ENCODE measurements at places on chromosomes 1 and 21.

DNA sequence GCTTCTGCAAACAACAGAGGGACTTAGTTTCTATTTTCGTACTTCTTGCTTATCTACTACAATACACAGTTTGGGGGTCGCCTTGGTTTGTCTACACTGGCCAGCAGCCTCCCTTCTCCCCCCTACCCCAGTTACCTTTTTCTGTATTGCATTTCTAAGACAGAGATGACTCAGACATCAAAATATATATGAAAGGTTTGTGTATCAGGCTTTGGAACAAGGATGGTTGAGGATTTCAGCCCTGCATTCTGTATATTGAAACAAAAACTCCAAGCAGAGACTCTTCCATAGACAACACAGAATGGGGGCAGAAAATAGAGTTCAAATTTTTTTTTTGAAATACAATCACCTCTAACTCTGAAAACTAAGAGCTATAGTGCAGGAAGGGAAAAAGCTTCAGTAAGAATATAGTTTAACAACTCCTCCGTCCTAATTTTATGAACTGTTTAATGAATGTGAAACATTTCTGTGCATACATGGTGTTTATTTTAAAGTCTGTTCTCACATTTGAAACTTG is 1.9 kb downstream of the SAMD13 start:
- no peaks in the 10 kb centered on the region for H3K4me1 ChIP-seq
- H3K27me3 ChIP-seq = no peaks in the 10 kb centered on the region
- H3K4me3 ChIP-seq = peak overlapping the region; percentile 39
- ATAC-seq = no peak
- peak overlapping the region; percentile 38 for H3K27ac ChIP-seq

DNA sequence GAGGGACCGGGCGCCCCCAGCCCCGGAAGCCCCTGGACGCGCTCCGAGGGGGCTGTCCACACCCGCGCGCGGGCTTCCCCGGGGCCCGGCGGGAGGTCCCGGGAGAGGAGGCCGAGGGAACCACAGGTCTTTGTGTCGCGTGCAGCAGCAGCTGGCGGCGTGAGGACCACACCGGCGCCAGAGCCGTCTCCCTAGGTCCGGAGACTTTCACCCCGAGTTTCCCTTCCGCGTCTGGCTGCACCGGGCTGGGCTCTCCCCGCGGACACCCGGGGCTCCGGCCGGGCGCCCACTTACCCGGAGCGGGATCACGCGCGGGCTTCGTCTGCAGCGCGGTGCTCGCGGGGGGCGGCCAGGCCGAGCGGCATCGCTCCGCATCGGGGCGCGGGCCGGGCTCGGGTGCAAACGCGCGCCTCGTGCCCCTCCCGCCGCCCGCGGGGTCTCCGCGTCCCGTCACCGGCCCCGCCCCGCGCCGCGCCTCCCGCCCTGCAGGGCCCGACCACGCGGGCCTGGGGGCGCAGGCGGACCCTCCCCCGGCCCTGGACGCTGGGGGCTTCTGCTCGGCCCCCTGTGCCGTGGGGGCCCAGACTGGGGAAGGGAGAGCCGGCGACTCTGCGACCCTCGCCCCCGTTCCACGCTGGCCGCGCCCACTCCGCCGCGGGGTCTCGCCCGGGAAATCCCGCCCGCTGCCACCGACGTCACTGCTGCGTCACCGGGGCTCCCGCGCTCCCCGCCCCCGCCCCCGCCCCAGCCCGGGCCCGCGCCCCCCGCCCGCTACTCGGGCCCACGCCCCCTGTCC is at the start of gene GNG4:
Gene GNG4, minus strand, starts transcription at position 417 of the 796 bp plus-strand sequence. CDS start 65,946 bp downstream, outside the sequence.
- peak within 1 kb of the TSS; percentile 23 for H3K4me3 ChIP-seq
- peaks cover 96% of the 10 kb centered on the region for H3K27me3 ChIP-seq
- no peak within 1 kb of the TSS for H3K27ac ChIP-seq
- H3K36me3 ChIP-seq = no peaks in the 10 kb centered on the region

GRCh38 chr1:15007368-15007767 is 146.2 kb upstream of the TMEM51 start:
- no peaks in the 10 kb centered on the region for H3K36me3 ChIP-seq
- H3K4me1 ChIP-seq = no peaks in the 10 kb centered on the region
- H3K4me3 ChIP-seq = no peak overlapping the region

DNA sequence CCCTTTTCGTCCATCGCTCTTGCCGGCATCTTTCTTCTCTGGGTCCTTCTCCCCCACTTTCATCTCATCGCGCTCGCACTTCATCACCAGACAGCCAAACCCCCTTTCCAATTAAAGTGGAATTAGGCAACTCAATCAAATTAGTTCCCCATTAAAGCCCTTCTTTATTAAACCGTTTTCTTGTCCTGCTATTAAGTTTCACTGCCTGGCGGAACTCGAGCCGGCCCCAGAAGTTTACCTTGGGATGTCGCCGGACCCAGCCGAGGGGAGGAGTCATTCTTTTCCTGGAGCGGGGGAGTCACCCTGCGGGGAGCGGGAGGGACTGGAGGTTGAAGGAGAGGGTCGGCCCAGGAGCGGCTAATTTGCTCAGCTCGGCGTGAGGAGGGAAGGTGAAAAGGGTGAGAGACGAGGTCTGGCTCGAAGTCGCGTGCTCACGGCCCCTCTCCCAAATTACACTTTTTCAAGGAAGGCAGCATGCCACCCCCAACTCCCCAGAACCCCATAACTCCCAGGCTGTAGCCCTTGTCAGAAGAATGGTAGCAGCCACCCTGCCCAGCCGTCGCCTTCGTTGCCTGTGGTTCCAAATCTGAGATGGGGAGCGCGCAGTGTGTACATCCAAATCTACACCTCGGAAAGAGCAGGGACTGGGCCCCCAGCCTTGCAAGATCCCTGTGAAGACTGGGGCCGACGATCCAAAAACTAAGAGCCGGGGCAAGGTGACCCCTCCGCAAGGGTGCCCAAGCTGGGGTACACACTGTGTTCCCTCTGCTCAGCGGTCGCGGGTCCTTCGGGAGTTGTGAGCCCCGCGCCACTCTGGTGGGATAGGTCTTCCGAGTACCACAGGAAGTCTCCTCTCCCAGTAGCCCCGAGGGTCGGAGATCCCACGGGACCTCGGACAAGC is 6.4 kb downstream of the DMRTA2 start:
- peaks cover 95% of the 10 kb centered on the region for H3K27me3 ChIP-seq
- H3K4me3 ChIP-seq = no peak overlapping the region
- ATAC-seq = no peak
- no peaks in the 10 kb centered on the region for H3K36me3 ChIP-seq
- no peak overlapping the region for H3K27ac ChIP-seq

- H3K36me3 ChIP-seq = no peaks in the 10 kb centered on the region
- H3K4me3 ChIP-seq = no peak overlapping the region
- H3K4me1 ChIP-seq = no peaks in the 10 kb centered on the region
These were observed 274.9 kb downstream of the RRAGC start for GRCh38 chr1:38584448-38585355.

GRCh38 chr1:33955096-33955495 is 91.2 kb downstream of the HMGB4 start:
- H3K4me3 ChIP-seq = no peak overlapping the region
- H3K27ac ChIP-seq = no peak overlapping the region
- H3K4me1 ChIP-seq = no peaks in the 10 kb centered on the region

GRCh38 chr1:119027759-119028158 is 39.6 kb upstream of the TBX15 start:
- H3K27ac ChIP-seq = no peak overlapping the region
- no peaks in the 10 kb centered on the region for H3K4me1 ChIP-seq
- H3K36me3 ChIP-seq = no peaks in the 10 kb centered on the region
- no peak for ATAC-seq
- H3K4me3 ChIP-seq = no peak overlapping the region
- no peaks in the 10 kb centered on the region for H3K27me3 ChIP-seq

- no peak overlapping the region for H3K4me3 ChIP-seq
- no peaks in the 10 kb centered on the region for H3K36me3 ChIP-seq
- no peak for ATAC-seq
- peaks cover 70% of the 10 kb centered on the region for H3K4me1 ChIP-seq
- H3K27ac ChIP-seq = peak overlapping the region; percentile 82
These were observed 60.2 kb downstream of the SKI start for GRCh38 chr1:2288311-2288710.

- no peaks in the 10 kb centered on the region for H3K36me3 ChIP-seq
- no peak for ATAC-seq
- H3K27me3 ChIP-seq = peaks cover 34% of the 10 kb centered on the region
- H3K4me3 ChIP-seq = no peak overlapping the region
These were observed 42.9 kb downstream of the KCNJ15 start for GRCh38 chr21:38299671-38300070.

- no peak overlapping the region for H3K4me3 ChIP-seq
- no peak for ATAC-seq
- no peak overlapping the region for H3K27ac ChIP-seq
- H3K36me3 ChIP-seq = peaks cover 14% of the 10 kb centered on the region
These were observed 12.7 kb downstream of the ADAMTS1 start for GRCh38 chr21:26832546-26832945.

- no peak overlapping the region for H3K4me3 ChIP-seq
- H3K27ac ChIP-seq = no peak overlapping the region
- peak; percentile 36 for ATAC-seq
- no peaks in the 10 kb centered on the region for H3K4me1 ChIP-seq
These were observed 86.1 kb downstream of the PTGER3 start for GRCh38 chr1:70961374-70961975.

DNA sequence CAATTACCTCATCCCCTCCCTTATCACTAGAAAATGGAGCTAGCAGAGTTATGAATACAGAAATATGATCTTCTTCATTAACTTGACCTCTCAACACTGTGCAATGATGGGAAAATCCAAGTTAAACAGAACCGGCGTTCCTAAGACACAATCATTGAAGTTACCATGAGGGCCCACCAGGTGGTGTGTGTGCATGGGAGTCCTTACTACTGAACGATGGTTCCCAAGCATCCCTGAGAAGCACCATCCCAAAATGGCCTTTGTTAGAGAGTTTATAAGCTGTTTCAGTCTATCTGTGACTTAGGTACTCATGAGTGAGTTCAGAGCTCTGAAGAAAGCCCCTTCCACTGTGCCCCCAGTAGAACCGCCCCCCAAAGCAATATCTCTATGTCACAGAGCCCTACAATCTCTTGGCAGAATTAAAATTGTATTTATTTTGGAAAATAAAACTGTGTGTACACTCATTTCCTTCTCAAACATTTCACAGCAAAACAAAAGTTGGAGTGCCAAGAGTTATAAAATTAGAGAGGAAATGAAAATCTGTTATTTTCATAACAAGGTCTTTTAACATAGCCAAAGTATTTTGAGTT is 56.8 kb downstream of the PLD5 start:
- peak; percentile 58 for ATAC-seq
- no peak overlapping the region for H3K4me3 ChIP-seq
- H3K36me3 ChIP-seq = no peaks in the 10 kb centered on the region

DNA sequence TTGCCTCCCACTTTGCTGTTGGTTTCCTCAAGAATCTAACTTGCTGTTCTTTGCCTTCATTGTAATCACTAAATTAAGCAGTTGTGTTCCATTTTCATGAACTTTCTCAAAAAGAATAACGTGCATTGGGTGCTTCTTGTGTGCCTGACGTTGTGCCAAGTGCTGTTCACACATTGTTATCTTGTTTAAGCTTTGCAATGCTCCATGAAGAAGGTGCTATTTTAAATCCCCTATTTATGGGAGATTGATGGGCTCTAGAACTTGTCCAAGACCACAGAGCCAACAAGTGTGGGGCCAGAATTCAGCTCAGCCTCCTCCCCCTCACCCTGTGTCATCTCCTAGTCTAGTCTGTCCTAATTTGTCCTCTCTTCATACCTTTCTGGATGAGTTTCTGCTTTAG is 199.8 kb downstream of the C1orf94 start:
- no peak overlapping the region for H3K27ac ChIP-seq
- no peaks in the 10 kb centered on the region for H3K36me3 ChIP-seq
- H3K4me1 ChIP-seq = no peaks in the 10 kb centered on the region
- no peak overlapping the region for H3K4me3 ChIP-seq
- peaks cover 75% of the 10 kb centered on the region for H3K27me3 ChIP-seq
- no peak for ATAC-seq

DNA sequence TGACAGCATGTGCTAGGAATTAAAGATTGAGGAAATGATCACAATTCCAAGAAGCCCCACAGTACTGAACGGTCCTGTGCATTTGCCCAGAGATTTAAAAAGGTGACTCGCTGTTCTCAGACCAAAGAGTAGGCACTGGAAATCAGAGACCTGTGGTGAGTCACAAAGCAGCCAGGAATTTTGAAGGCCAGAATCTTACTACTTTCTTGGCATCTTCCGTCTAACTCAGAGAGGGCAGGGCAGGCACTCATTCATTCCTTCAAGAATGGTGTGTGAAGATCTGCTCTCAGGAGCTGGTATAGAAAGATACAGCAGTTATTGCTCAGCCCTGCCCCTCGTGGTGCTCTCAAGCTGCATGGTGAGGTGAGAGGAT is 57.9 kb downstream of the BRINP2 start:
- no peaks in the 10 kb centered on the region for H3K27me3 ChIP-seq
- no peak for ATAC-seq
- no peak overlapping the region for H3K27ac ChIP-seq

- no peak for ATAC-seq
- H3K36me3 ChIP-seq = no peaks in the 10 kb centered on the region
- no peak overlapping the region for H3K27ac ChIP-seq
- no peak overlapping the region for H3K4me3 ChIP-seq
- H3K4me1 ChIP-seq = no peaks in the 10 kb centered on the region
These were observed 56.3 kb downstream of the SMYD3 start for GRCh38 chr1:246450611-246451251.

GRCh38 chr21:15301736-15302135 is 236.9 kb upstream of the NRIP1 start:
- ATAC-seq = no peak
- H3K27ac ChIP-seq = no peak overlapping the region
- H3K36me3 ChIP-seq = no peaks in the 10 kb centered on the region
- H3K27me3 ChIP-seq = no peaks in the 10 kb centered on the region

- H3K27me3 ChIP-seq = no peaks in the 10 kb centered on the region
- H3K4me1 ChIP-seq = no peaks in the 10 kb centered on the region
- H3K36me3 ChIP-seq = peaks cover 67% of the 10 kb centered on the region
- no peak for ATAC-seq
- no peak overlapping the region for H3K27ac ChIP-seq
These were observed 58.9 kb downstream of the LRRC40 start for GRCh38 chr1:70146488-70146887.

- H3K27ac ChIP-seq = peak overlapping the region; percentile 70
- H3K4me1 ChIP-seq = no peaks in the 10 kb centered on the region
- H3K36me3 ChIP-seq = no peaks in the 10 kb centered on the region
- H3K4me3 ChIP-seq = no peak overlapping the region
- H3K27me3 ChIP-seq = no peaks in the 10 kb centered on the region
- peak; percentile 54 for ATAC-seq
These were observed 47.5 kb upstream of the FOXO6 start for GRCh38 chr1:41313661-41314131.
